ENCODE measurements at places on chromosomes 5 and 9.

GRCh38 chr9:106038266-106039001 lies 344.1 kb downstream of the TMEM38B start:
- no peak for DNase-seq

GRCh38 chr5:171268700-171269620 lies 40.1 kb upstream of the TLX3 start:
- DNase-seq: no peak

DNA sequence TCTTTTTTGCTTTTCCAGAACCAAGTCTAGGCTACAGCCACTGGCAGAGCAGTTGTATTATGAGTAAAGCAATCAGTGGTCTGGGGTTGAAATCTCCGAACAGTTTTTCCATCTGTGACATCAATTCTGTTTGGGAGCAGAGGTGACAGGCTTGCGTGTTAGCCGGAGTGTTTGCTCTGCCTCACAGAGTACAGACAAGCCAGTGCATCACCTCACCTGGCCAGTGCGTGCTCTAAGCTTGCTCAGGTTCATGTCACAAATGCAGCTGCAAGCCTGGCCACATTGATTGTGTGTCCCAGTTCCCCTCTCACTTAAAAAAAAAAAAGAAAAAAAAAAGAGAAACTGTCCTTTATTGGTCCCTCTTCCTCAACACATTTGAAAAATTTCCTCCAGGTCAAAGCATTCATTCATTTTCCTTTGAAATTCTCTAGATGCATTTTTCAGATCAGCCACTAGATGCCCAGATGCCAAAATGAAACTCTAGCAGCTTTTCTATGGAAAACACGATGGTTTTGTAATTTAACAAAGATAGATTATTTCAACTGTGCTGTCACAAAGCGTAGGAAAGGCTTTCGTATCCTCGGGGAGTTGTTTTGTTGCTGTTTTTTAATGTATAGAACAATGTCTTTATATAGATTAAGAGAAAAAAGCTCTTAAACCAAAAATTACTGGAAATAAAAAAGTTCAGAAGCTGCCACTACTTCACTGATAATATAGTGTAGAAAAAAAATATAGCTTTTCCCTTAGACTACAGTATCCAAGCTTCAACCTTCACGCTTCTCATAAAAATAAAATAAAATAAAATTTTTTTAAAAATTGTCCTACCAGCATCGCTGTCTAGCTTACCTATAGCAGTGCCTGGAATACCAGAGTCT lies 585.5 kb downstream of the TLE1 start:
- no peak for DNase-seq

GRCh38 chr5:14035859-14036503 lies 91.5 kb upstream of the DNAH5 start:
- DNase-seq: no peak

- DNase-seq: no peak
Observed at GRCh38 chr5:73751254-73751914, 125.4 kb downstream of the ARHGEF28 start.

DNA sequence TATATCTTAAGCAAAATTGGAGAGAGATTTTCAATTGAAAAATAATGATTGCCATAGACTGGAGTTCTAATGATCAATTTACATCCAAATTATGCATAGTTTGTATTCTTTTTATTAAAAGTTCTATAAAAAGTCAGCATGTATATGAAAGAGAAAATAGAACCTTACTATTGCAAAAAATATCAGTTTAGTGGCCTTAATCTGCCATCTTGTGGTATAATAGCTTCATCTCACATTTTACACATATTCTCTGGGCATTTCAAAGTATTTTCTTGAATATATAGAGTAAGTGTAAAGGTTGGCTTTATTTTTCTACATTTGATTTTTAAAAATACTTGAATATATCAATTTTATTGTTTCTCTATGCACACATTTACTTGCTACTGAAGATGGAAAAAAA lies 1858.6 kb upstream of the CDH9 start:
- no peak for DNase-seq

DNA sequence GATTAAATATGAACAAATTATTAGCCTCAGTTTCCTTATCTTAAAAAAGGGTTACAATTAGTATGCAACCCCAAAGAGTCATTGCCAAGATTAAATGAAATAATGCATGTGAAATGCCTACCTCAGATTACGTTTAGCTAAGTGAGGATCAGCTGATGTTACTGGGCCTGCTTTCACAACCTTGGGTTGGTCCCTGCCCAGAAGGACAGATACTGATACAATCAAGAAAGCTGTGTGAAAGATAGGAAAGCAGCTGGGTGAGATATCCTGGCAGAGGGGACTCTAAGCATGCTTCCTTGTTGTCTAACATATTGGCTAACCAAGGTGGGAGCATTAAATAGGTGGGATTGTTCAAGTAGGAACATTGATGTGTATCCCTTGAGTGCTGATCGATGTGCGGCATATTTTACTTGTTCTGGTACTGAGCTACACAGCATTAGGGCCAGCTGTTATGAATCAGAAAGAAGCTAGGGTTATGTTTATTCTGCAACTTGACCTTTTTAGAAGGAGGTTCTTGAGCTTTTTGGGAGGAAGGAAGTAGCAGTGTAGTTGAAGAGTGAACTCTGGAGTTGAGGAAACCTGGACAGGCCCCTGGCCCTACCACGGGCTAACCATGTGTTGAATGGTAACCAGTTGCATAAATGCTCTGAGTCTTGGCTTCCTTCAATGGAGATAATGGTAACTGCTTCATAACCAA lies 28.9 kb downstream of the SNX24 start:
- DNase-seq: no peak

DNA sequence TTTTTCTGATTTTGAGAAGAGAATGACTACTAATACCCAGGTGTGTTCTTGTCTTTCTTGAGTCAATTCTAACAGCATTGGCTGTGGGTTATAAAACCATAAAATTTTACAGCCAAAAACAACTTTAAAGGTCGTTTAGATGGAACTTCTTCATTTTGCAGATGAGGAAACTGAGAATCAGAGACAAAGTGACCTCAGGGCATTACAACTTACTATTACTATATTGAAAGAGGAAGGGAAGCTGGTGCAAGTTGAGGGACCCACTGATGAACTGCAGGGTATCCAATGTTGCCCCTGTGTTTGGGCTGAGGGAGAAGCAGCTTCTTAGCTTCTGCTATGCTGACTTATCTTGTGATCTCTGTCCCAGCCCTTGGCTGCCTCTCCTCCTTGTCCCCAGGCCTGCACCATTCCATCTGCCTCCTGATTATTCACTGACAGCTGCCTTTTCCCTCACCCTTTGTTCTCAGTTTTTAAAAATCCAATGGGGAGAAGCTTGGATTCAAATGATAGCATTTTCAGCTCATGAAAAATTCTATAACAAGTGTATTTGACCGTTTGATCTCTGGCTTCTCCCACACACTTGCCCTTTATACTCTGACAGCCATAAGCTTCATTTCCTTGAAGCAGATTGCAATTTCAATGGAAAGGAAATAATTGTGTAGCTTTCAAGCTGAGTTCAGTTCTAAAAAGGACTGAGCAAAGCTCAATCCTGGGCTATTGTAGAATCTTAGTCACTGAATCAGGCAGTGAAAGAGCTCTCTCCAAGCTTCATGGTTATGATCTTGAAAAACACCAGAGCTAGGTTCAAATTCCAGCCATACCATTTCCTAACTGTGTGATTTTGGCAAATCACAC lies 68.5 kb downstream of the TMC1 start:
- DNase-seq: no peak

DNA sequence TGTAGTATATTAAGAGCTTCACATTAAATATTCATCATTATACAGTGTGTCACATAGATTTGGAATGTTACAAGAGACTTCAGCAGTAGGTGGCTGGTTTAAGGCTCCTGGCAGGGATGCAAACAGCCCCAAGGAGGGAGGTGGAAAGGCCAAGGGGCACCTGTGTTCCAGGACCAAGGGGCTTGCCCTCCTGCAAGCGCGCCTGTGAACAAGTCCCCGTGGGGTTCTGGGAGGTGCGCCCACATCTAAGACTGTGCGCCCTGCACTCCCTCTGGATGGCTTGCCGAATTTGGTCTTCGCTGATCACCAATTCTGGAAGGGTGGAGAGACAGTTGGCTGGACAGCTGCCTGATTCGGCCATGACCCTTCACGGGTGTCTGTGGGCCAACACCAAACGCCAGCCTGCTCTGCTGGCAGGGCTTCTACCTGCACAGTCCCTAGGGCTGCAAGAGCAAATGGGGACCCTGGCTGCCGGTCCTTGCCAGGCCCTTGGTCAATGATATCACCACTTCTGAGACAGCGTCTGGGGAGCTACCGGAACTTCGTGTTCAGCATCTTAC lies 12.1 kb upstream of the SLC25A51 start:
- DNase-seq: no peak

DNA sequence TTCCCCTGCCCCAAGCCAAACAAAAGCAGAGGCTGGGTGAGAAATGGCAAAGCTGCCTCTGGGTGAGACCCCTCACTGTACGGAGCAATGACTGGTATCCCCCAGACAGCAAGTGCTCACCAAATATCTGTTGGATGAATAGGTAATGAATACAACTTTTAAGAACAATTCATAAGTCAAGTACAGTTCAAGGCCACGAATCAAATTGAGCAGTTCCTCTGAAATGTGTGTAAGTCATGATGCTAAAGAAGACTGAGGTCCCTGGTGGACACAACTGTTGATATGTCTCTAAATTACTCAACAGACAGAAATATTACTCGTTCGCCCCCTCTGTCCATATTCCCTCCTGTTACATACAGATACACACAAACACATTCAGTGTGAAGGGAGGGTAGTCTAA lies 160.7 kb downstream of the GLIS3 start:
- no peak for DNase-seq

DNA sequence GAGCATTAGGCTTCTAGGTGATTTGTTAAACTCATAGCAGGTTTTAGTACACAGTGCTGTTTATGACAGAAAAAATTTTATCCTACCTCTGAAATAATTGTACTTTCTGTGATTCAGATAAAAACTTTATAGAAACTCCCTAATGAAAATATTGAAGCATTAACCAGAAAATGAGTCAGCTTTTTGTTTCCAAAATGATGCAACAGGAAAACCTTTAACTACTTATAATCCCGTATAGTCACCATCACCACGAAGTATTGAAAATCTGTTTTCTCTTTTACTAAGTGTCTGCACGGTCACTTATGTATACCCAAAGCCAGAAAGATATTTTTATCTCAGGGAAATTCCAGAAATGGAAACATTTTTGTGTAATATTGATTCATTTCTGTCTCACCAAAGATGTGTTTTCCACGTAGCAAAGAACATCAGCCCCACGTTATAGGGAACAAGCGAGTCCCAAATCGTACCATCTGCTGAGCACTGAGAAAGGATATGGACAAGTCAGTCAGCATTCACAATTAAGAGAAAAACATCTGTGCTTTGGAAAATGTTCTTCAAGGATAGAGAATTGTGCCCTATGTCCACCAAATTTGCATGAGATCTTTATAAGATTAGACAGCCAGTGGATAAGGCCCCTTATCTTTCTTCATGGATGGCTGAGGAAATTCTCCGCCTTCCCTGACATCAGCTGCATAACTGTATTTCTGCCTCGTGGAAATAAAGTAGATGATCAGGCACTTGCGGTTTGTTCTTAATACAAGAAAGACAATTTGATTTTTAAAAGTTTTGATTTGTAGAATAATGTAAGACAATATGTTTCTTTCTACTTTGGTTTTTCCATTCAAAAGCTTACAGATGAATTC lies 41.9 kb downstream of the TNFAIP8 start:
- no peak for DNase-seq

- no peak for DNase-seq
Observed at GRCh38 chr9:21281275-21281674, 23.8 kb downstream of the IFNA5 start.

DNA sequence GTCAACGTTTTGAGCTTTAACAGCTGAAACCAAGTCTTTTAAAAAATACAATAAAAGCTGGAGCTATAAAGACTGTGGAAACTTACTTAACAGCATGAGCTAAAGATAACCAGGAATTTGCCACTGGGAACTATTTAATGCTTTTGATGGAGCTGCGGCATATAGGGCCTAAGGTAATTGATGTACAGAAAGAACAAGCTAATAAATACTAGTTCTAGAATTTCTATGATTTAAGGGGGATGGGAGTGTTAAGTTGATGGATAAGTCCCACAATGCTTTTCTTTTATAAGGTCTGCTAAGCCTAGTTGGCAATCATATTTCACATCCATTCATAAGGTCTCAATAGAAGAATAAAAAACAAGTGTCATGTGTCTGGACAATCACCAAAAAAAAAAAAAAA lies 334.0 kb upstream of the DMAC1 start:
- no peak for DNase-seq

DNA sequence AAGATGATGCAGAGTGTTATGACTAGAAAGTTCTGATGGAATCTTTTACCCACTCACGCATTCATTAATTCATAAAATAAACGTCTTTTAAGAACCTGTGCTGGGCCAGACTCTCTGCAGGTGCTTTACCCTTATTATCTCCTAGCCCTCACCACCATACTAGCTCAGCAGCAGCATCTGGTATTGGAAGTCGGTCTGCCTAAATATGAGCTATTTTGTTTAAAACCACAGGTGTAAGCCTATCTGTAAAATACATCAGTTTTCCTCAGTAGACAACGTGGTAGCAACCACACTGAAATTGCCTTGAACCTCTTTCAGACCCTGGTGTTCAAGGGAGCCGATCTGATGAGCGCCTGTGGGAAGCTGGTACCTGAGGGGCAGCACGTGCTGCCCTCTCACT lies 69.4 kb downstream of the PPIC start:
- DNase-seq: no peak

DNA sequence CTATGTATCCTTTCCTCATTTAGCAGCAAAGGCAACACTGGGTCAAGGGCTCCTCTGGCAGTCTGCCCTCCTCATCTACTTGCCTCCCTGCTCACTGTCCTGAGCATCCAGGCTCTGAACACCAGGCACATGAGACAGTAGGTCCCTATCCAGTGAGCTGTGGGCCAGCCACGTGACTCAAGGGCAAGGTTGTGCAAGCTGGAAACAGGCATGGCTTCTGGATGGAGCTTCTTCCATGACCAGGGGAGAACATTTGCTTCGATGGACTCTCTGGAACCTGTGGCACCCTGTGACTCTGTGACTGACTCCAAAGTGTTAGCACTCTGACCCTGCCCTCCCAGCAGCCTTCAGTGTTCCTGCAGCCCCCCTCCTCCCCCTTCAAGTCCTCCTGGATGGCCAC lies 31.2 kb downstream of the ENHO start:
- DNase-seq: no peak

DNA sequence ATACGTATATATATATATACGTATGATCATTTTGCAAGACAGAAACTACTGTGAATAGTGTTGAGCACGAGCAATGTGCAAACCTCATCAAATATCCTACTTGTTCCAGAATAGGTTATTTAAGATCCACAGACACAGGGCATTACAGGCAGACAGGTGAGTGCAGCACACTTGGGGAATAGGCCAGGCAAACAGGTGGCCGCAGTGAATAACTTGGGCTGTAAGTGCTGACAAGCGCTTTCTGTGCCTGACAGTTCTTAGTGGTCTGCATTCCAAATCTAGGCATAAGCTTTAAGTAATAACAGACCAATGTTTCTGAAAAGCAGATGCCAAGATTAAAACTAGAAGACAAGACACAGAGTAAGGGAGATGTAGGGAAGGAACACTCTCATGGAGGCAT lies 77.9 kb downstream of the LHFPL2 start:
- DNase-seq: no peak
